ENCODE measurements at places on chromosomes 11 and 22.

DNA sequence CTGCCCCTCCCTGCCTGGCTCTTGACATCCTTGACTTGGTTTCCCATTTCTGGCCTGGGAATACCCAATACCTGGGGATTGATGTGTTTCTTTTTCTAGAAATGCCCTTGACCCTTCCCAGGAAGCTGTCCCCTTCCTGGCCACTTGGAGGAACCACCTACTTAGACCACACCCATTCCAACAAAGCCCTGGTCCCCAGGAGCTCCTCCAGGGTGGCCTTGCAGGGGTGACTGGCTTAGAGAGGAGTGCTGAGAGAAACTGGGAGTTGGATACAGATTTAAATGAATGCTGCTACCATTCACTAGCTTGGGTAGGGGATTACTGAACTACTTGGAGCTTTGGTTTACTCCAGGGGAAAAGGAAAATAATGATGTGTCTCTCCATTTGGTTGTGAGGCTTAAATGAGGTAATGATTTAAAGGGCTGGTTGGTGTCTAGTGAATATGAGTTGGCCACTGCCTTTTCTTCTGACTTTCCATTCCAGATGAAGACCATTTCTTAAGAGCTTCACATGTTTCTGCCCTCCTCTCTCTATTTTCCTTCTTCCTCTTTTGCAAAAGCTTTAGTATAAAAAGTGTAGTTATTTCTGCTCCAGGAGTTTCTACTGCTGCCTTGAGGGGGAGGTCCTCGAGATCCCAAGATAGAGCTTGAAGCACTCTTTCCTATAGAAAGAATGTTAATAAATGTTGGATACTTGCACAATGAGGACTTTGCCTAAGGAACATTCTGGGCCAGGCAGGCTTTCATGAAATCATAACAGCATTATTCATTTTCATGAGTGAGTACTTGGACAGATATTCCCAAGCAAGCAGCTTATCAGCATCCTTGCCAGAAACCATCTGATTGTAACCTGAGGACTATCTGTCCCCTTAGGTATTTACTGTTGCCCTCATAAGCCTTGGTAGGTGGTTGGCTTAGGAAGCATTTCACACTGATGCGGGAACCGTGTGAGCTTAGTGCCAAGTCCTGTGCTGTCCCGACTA, 22.4 kb downstream of the PANX1 start:
- DNase-seq, result no peak

DNA sequence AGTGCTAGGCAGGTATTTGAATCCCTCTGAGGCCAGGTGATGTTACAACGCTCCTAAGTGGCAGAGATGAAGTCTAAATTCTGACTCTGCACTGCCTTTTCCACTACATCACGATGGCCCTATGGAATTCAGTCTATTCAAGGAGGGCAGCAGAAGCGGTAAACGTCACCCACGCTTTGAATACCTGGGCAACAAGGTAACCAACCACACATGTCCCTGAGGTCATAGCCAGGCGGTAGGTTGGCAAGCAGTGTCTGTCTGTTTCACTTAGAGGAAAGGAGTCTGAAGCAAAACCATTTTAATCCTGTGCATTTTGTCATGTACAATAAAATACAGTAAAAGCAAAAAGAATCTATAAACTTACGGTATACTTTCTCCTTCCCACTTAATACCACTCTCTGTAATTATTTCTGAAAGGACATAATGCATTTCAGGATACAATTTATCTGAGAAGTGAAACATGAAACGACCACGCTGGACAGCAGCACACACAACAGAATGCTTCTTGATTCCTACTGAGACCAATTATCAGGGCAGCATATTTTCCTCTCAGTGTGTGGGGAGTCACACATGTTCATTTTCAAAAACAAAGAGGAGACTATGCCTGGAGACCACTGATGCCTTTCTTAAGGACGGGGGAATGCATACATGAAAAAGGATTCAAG, 51.3 kb downstream of the PRDM10 start:
- DNase-seq, result no peak

- no peak for DNase-seq
Observed at GRCh38 chr11:47560426-47560825, 5.0 kb upstream of the PTPMT1 start.

DNA sequence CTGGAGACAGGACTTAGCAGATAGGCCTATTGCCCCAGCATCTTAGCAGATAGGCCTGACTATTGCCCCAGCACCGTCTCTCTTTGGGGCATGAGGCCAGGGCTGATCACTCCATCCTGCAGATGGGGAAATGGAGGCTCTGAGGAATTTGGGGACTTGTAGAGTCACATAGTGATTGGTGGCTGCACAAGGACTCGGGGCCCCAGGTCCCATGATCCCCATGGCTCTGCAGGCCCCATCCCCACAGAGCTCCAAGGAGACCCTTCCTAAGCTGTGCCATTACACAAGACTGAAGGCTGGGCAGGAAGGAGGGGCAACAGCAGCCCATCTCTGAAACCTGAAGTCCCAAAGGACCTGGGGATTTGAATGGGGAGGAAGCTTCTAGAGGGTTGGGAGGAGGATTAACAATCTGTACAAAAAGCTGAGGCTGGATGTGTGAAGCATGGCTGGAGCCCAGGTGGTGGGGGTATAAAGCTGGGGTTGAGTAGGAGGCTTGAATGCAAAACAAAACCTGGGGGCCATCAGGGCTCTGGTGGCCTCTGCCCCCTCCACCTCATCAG, 1.6 kb downstream of the ARAP1 start:
- no peak for DNase-seq
